ENCODE measurements at places on chromosomes 5 and 9. TPM values are rescaled to one million over a fixed set of nuclear protein-coding genes. Genes with fewer than 3 reads are reported as not detected.

TAF9 gene
- polyA plus RNA-seq: 116 TPM

DNA sequence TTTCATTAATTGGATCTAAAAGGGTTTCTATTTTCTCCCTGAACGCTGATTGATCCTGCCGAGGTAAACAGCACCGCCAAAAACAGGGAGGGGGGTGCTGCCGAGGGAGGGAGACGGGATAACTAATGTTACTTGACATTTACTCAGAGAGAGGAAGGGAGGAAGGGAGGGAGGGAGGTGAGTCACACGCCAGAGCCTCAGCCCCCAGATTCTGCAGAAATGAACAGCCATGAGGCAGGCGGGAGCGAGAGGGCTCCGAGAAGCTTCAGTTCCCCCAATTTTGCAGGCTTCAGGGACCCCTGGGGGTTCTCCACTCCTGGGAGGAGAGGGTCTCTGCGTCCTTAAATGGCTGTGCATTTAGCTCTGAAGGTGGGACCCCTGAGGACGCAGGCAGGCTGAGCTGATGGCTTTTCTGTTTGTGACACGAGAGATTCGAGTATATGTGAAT is 59.1 kb upstream of the IER5L start:
- peak; percentile 39 for DNase-seq

DNA sequence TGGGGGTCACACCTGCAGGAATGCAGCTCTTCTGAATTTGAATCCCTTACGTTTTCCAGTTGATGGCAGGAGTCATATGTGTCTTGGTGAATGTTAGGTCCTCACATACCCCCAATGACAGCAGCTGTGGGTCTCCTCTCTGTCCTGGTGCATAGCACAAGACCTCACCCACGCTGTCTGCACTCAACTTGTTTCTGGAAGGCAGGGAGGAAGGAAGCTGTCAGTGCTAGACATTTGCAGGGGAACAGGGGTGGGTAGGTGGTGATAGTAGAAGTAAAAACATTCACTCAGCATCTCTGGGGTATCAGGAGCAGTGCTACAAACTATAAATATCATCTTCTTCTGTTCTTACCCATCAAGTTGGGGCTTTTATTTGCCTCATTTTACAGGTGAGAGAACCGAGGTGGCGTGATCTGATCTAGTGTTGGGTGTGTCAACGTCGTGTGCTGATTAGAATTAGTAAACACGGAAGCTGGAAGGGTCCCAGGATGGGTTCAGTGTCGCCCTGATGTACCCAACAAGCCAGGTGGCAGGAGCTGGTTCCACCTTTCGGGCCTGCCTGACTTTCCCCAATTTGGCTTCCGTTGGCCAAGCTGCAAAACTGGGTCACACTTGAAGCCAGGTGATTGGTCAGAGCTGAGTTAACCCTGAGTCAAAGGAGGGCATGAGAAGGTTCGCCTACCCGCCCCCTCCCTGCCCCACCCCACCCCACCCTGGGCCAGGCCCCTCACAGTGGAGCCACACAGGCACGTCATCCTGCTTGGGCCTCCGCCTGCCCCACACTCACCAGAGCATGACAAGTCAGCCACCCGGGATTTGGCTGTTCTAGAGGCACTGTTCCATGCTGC is 15.8 kb downstream of the ERGIC1 start:
- DNase-seq: no peak

DNAI1 gene
- polyA plus RNA-seq: not detected

PCDHB8 gene
- polyA plus RNA-seq: not detected

DNA sequence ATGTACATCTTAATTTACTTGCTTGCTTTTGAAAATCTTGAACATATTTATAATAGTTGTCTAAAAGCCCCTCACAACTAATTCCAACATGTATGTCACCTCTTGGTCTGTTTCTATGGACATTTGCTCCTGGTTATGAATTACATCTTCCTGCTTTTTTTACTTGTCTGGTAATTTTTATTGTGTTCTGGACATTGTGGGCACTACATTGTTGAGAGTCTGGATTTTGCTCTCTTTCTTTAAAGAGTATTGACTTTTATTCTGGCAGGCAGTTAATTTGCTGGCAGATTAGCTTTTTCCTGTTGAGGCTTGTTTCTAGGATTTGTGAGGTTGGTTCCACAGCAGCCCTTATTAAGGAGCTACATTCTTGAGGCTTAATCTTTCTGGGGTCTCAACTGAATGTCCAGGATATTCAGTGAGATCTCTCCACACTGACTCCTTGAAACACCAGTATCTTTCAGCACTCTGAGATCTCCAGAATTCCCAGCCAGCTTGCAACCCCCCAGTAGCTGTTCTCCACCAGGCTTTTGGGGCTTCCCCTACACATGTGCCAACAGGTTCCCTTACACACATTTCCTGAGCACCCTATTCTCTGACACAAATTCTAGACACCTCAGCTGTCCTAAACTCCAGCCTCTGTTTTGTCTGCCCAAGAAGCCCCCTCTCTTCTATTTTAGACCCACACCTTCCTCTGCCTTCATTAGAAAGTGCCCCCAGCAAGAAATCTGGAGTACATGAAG is 27.4 kb downstream of the KIAA1191 start:
- DNase-seq: no peak

PCDHB15 gene
- polyA plus RNA-seq: not detected

SLC25A2 gene
- polyA plus RNA-seq: not detected

- DNase-seq: no peak
These were observed 418.0 kb downstream of the SPATA31D1 start for GRCh38 chr9:82406456-82407085.

DNA sequence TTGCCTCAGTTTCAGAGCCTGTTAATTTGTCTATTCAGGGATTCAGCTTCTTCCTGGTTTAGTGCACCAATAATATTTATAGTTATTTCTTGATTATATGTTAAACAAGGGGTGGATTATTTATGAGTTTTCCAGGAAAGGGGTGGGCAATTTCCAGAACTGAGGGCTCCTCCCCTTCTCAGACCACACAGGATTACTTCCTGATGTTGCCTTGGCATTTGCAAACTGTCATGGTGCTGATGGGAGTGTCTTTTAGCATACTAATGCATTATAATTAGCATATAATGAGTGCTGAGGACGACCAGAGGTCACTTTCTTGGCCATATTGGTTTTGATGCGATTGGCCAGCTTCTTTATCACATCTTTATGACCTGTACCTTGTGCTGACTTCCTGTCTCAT is 6.2 kb upstream of the DTWD2 start:
- no peak for DNase-seq

DNA sequence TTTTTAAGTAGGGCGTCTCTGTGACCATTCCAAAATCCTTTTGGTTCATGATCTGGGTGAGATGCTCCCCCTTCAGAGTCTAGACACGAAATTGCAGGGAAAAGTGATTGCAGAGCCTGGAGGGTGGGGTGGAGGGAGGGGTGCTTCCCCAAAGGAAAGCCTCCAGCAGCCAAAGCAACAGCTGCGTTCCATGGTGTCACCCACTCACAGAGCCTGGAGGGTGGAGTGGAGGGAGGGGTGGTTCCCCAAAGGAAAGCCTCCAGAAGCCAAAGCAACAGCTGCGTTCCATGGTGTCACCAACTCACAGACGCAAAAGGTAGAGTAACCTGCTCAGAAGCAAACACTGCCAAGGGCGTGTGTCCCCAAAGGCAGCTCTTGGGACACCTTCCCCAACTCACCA is 22.6 kb downstream of the SLC6A18 start:
- DNase-seq: no peak

DNA sequence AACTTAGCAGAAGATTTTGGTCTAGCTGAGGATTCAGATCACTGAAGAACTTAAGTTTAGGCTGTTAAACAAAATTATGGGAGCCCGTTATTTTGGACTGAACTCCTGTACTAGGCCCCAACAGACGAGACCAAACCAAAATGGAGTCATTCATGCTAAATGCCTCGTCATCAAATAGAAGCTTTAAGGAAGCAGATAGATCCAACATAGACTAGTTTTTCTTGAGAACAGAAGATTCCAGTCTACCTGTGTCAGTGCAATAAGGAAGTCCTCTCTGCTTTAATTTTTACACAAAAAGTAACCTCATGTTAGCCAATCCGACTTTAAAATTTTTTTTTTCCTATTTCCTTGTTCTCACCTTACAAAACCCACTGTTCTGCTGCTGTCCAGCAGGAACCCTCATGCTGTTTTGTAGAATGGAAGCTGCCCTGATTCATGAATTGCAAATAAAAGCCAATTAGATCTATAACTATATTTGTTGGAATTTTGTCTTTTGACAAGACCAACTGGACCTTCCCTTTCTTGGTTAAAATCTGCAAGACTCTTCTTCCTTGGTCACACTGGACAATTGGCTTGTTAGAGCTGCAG is 29.0 kb upstream of the GOLM1 start:
- DNase-seq: no peak

RELL2 gene
- polyA plus RNA-seq: 1.8 TPM

- DNase-seq: no peak
These were observed 14.1 kb downstream of the POLR3G start for GRCh38 chr5:90488791-90489190.

GRCh38 chr9:94212091-94212490 is 47.0 kb upstream of the ZNF169 start:
- no peak for DNase-seq

- DNase-seq: no peak
These were observed 197.2 kb upstream of the RGMB start for GRCh38 chr5:98576275-98576674.

GPR150 gene
- polyA plus RNA-seq: 3.3 TPM

- no peak for DNase-seq
These were observed 338.9 kb downstream of the EFNA5 start for GRCh38 chr5:107331882-107332281.

DNA sequence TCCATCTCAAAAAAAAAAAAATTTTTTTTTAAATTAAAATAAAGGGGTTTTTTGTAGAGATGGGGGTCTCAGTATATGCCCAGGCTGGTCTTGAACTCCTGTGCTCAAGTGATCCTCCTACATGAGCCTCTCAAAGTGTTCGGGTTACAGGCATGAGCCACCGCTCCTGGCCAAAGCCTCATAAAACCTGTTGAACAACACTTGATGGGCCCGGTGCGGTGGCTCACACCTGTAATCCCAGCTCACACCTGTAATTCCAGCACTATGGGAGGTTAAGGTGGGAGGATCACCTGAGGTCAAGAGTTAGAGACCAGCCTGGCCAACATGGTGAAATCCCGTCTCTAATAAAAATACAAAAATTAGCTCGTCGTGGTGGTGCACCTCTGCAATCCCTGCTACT is 7.7 kb upstream of the NPM1 start:
- DNase-seq: no peak

- no peak for DNase-seq
These were observed 883.1 kb downstream of the CDH18 start for GRCh38 chr5:19104948-19105347.

DNA sequence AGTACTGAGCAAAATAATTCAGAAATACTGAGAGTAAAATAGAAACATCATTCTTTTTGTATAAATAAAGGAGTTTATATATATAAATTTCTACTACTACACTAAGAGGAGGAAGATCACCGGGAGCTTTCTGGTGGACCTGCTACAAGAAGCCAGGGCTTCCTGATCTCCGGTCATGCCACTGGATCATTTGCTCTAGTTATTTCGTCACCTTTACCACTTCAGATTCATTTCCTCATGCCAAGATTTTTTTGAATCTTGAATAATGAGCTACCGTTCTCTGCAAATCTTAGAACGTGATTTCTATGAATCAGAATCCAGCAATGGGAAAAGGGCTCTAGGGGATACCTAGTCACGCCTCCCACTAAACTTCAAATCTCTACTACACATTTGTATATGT is 51.9 kb upstream of the TBC1D9B start:
- DNase-seq: no peak

DNA sequence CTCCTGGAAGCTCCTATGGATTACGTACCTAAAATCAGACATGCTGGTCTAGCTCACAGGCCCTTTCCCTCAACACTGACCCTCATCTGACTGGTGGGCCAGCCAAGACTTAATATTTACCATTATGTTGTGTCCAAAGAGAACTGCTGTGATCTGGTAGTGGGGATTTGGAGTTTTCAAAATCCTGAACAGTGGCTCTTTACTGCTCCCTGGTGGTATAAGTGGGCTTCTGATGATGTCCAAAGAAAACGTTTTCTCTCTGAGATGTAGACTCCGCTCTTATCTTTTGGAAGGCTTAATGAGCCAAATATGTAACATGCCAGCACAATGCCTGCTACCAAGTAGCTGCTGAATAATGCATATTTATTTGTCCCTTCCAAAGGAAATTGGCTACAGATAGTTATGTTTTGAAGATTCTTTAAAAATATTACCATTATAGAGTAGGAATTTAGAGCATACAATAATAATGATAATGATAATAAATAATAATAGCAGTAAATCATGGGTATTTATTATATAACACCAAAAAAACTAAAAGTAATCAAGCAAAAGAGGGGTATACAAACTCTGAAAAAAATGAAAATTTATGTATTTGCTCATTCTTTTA is 406.6 kb upstream of the TNC start:
- peak; percentile 5 for DNase-seq

GRCh38 chr5:175684931-175685330 is 27.1 kb downstream of the HRH2 start:
- no peak for DNase-seq

GRCh38 chr9:91150998-91151717 is 210.6 kb downstream of the AUH start:
- peak; percentile 44 for DNase-seq

GRCh38 chr9:38019731-38020130 is 49.3 kb downstream of the SHB start:
- no peak for DNase-seq

GRCh38 chr9:750249-750967 is 91.1 kb upstream of the DMRT1 start:
- DNase-seq: no peak

DNA sequence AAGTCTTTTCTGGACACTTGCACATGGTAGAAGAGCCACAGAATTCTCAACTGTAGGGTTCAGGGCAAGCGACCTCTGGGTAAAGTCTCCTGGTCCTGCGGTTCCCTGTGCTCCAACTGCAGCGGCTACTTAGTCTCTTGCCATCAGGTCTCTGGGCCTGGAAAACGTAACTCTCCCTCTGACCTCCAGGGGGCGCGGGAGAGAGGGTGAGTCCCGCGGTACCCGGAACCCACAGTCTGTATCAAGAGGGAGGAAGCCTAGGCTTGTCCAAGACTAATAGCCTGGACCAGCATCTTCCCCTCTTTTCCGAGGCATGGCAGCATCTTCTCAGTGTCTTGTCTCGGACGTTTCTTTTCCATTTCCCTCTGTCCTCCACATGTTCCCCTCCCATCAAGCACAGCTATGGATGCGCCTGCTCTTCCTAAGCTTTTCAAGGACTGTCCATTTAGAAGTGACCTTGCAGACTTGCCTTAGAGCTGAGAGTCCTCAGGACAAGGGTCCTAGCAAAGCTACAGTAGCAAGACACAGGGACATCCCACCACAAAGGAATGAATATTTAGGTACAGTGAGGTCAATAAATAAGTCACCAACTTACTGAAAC is 59.3 kb downstream of the FSTL4 start:
- DNase-seq: peak; percentile 48

MARCOL gene
- not detected for polyA plus RNA-seq

DNA sequence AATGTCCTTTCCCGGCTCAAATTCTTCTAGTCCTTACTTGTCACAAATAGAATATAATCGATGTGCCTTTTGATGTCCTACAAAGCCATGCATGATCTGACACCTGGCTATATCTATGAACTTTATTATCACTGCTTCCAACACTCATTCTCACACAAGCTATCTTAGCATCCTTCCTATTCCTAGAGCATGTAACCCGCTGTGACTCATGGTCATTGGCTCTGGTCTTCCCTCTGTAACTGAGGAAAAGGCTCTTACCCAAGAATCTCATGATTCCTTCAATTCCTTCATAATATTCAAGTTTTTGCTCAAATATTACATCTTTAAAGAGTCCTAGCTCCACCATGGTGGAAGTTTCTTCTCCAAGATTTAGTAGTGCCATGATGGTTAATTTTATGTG is 480.0 kb upstream of the PAPPA start:
- DNase-seq: no peak

Measured in naive thymus-derived CD4-positive, alpha-beta T cell (primary cell).